ENCODE measurements at places on chromosomes 1 and 21.

- DNase-seq = no peak
Observed at GRCh38 chr1:67446893-67447292, 16.7 kb upstream of the SERBP1 start.

DNA sequence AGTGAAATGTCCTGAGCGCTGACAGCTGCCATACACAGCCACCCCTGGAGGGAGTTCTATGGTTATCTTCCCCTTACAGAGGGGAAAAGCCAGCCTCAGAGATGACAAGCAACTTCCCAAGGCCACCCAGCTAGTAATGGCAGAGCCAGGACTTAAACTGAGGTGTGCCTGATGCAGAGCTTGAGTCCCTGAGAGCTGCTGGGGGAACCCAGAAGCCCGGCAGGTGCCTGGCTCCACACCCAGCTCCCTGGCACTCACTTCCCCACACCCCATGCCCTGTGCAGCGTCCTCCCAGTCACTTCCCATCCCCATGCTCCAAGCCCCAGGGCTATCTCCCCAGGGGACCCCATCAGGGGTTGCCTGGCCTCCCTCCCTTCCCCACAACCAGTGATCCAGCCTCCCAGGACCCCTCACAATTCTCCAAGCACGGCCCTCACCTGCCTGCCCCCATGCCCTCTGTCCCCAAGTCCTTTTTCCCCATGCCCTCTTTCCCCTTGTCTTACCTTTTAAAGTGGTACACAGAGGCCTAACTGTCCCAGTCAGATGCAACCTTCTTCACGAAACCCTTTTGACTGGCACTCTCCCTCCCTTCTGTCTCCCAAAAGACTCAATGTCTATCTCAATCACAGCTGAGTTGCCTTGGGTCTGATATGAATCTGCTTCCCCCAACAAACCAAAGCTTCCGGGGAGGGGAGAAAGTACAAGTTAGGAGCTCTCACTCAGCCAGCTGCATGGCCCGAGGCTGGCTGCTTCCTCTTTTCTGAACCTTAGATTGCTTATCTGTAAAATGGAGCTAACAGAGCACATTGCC lies 39.8 kb upstream of the LRP8 start:
- no peak for DNase-seq

DNA sequence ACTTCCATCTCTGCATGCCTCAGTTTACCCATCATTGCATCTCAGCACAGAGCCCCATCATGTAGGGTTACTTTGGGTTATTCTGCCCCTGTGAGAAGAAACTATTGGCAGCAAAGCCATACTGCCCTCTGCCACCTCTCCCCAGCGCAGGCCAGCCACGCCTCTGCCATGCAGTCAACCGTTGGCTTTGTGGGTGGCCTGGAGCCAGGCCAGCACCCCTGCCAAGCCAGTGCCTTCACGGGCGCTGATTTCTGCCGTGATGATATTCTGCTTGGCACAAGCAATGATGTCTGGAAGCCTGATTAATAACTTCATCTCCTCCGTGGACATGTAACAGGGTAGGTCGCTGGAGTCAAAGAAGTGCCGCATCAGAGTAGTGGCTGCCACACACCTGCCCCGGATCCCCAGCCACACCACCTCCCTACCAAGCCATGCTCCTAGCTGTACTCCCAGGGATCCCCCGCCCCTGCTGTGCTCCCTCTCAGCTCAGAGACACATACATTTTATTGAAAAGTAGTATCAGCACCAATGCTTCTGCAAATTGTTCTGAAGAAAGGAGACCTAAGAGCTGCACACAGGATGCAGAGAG lies 15.0 kb upstream of the CEP85 start:
- DNase-seq = no peak

- DNase-seq = no peak
Observed at GRCh38 chr1:213552045-213552444, 435.7 kb upstream of the PROX1 start.

DNA sequence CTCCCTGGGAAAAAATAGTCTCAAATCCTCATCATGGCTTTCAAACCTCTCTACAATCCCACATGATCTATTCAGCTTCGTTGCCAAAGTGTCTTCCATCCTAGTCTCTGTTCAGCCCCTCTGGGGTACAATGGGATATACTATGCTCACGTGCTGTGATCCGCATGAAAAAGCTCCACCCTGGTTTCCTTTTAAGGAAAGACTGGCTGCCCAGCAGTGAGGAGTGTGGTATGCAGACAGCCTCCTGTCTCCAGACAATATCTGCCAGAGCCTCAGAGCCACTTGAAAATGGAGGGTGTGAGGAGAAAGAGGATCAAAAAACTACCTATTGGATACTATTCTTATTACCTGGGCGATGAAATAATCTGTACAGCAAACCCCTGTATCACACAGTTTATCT lies 194.5 kb downstream of the LHX8 start:
- no peak for DNase-seq

DNA sequence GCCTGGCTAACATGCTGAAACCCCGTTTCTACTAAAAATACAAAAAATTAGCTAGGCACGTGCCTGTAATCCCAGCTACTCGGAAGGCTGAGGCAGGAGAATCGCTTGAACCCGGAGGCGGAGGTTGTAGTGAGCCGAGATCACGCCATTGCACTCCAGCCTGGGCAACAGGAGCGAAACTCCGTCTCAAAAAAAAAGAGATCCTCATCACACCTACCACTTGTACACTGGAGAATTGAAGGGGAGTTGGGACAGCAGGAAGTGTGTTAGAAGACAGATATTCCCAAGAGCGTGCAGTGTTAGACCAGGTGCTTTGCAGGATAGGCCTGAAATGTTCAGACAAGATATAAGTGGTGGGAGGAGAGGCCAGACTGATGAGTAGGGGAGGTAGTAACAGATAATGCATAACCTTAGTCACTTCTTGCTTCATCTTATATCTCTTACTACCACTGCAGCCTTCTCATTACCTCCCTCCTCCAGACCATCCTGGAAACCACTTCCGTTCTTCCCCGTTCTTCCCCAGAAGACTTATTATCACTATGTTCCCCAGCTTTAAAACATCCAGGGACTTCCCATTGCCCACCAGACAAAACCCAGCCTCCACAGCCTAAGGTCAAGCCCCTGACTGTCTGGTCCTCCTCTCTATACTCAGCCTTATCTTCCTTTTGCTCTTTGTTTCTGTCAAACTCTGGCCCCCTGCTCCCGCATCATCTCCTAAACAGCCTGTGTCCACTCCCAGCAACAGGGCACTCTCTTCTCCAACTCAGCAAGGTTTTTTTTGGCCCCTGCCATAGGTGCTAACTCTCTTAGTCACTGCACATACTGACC lies 21.3 kb downstream of the FAM20B start:
- DNase-seq = no peak

GRCh38 chr1:64493831-64494230 lies 23.9 kb downstream of the CACHD1 start:
- DNase-seq = peak; percentile 51

GRCh38 chr21:30206551-30207251 lies 9.2 kb downstream of the CLDN8 start:
- no peak for DNase-seq

DNA sequence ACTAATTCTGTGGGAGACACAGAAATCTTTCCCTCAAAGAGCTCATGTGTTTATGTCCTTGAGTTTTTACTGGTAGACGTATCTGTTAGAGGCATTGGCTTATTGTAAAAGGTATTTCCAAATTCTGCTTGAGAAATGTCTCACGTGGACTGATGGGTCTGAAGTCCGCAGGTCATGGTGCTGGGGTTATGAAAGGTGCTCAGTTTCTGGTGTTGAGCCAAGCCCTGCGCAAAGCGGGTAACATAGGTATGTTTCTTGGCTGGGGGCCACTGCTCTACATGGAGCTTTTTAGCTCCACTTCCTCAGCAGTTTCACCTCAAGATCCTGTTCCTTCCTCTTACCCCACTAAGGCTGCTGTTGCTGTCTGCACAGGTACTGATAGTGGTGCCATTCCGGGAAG lies 10.8 kb downstream of the UTP25 start:
- DNase-seq = no peak
